ENCODE measurements at places on chromosomes 11 and 22.

GRCh38 chr11:69156235-69156639, 502 bp downstream of the SMIM38 start:
- no peak for DNase-seq

- DNase-seq: no peak
These were observed 188.8 kb downstream of the SNX19 start for GRCh38 chr11:130727157-130728119.

DNA sequence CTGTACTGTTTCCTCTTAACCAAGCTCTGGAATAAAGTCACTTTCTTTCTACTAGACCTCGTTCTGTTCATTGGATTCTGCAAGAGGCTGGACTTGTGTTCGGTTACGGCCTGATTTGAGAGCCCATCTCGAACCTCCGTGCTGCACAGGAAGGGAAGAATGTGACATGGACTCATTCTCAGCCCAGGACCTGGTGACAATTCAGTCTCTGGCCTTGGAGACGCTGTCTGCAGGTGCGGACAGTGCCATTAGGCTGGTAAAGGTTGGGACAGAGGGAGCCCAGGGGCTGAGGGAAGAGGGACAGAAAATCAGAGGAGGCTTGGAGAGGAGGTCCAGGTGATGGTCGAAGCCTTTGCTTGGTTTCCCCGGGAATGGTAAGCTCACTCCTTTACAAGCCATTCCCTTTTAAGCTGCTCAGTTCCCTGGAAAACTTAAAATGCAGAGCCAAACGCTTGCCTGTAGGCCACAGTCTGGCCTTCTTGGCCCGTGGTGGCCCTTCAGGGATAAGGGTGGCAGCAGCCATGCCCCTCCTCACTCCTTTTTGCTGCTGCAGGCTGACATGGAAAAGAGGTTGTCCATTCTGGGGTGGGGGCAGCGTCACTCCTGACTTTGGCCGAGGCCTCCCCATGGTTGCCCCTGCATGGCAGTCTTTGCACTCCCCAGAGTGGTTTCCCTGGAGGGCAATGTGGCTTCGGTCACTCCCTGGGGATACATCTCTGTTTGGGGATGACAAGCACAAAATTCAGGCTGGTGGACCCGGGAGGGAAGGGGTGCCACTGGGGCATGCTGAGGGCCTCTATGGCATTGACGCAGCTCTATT, 52.3 kb downstream of the SHISAL1 start:
- DNase-seq: no peak

GRCh38 chr11:115550291-115551059, 46.3 kb upstream of the CADM1 start:
- no peak for DNase-seq

GRCh38 chr11:112355726-112356125, 95.1 kb upstream of the PLET1 start:
- no peak for DNase-seq

GRCh38 chr11:119089319-119089718, 4.6 kb downstream of the HMBS start:
- no peak for DNase-seq

DNA sequence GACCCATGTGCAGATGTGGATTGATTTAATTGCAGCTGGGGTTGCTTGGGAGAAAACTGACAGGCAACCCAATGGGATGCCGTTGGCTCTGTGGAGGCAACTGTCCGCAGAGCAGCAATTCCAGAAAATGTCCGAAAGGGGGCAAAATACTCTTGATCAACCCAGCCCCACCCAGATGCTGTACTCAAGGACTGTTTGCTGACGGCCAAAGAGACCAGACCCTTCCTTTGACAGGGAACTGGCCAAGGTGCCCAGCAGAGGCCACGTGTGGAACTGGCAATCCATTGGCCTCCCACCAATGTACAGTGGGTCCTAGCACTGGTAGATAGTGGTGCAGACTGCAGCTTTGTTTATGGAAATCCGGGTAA, 29.7 kb upstream of the KCNA4 start:
- no peak for DNase-seq

DNA sequence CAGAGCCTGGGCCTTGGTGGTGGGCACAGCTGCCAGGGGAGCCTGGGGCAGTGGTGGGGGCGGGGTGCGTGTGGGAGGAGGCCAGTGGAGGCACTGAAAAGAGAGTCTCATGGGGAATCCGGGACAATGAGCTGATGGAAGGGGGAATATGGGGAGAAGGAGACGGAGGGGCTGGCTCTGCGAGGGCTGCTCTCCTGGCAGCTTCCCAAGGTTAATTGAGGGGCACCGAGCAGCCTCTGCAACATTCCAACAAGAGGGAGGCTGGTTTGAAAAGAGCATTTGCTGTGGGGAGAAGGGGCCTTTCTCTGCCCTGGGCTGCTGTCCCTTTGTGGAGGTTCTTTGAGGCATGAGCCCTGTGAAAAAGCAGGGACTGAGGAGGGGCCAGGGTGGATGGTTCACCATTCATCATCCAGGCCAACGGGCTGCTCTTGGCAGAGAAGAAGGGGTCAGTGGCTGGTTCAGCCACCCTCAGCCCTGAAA, 9.4 kb upstream of the IGSF9B start:
- no peak for DNase-seq

- no peak for DNase-seq
These were observed 30.6 kb downstream of the PRDM11 start for GRCh38 chr11:45176996-45177395.

- no peak for DNase-seq
These were observed 30.7 kb downstream of the PRR5L start for GRCh38 chr11:36326524-36327419.

GRCh38 chr22:20566420-20567260, 59.2 kb downstream of the MED15 start:
- DNase-seq: no peak

GRCh38 chr11:12106501-12106900, 3.9 kb upstream of the MICAL2 start:
- no peak for DNase-seq

DNA sequence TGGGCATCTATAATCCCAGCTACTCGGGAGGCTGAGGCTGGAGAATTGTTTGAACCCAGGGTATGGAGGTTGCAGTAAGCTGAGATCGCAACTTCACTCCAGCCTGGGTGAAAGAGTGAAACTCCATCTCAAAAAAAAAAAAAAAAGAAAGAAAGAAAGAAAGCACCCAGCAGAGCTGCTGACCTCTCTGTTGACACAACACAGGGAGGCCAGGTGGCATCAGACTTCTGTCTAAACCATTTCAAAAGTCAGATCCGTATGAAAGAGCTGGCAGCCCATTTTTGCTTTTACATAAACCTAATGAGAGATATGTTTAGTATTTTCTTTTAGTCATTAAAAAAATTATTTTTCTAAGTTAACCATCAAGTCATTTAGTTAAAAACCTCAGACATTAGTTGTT, 64.4 kb upstream of the RRM1 start:
- DNase-seq: no peak

GRCh38 chr11:18748766-18749365, 22.9 kb upstream of the IGSF22 start:
- DNase-seq: no peak

DNA sequence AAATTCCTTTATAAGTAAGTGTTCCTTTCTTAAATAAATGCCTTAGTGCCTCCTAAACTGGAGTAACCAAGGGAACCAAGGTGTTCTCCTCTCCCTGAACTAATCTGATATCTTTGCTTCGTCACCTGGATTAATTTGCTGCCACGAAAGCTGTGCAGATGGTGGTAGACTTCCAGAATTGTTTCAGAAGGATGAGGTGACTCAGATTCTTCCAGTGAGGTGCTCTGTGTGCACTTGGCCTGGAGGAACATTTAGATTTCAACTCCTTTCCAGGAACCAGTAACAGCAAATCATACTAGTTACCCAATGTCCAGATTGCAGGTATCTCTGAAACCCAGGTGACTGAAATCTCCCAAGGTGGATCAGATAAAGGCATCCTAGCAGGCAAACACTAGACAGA, 181.9 kb downstream of the FAT3 start:
- no peak for DNase-seq

- no peak for DNase-seq
These were observed 21.8 kb upstream of the LRRC10B start for GRCh38 chr11:61486779-61487178.

- DNase-seq: no peak
These were observed 7.7 kb downstream of the KCNQ1 start for GRCh38 chr11:2452321-2453012.

DNA sequence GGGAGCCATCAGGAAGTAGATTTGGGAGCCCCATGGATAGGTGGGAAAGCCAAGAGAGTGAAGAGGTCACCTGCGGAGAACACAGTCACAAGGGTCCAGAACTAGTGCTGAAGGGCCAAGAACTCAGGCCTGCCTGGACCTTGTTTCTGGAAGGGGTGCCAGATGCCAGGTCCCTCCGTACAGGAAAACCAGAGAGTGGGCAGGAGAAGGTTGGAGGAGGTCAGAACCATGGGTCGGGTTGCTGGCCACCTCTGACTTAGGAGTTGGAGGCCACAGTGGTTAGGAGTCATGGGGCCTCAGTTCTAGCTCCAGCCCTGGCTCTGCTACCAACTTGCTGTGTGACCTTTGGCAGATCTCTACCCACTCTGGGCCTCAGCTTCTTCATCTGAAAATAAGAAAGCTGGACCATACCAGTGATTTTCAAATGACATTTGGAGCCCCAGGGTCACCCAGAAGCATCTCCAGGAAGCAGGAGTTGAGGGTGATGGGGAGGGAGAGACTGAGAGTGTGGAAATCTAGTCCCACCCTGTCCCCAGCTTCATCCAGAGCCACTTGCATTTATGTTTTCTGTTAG, 20.8 kb upstream of the TUB start:
- DNase-seq: no peak

- no peak for DNase-seq
These were observed 412.1 kb downstream of the METTL15 start for GRCh38 chr11:28520291-28520690.

DNA sequence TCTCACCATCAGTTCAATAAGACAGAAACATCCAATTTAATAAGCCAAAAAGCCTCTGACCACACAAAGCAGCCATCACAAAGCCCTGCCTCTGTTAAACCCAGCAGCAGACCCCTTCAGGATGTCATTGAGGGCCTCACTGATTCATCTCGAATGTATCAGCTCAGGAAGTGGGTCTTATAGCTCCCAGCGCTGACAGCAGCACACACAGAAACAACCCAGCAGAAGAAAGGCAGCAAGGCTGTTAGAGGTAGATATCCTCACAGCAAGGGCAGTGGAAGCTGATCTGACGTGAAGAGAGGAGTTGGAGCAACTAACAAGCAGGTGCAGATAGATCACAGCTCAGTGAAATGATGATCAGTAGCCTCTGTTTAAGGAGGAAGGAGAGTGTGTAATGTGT, 86.2 kb upstream of the NCAM1 start:
- DNase-seq: no peak

DNA sequence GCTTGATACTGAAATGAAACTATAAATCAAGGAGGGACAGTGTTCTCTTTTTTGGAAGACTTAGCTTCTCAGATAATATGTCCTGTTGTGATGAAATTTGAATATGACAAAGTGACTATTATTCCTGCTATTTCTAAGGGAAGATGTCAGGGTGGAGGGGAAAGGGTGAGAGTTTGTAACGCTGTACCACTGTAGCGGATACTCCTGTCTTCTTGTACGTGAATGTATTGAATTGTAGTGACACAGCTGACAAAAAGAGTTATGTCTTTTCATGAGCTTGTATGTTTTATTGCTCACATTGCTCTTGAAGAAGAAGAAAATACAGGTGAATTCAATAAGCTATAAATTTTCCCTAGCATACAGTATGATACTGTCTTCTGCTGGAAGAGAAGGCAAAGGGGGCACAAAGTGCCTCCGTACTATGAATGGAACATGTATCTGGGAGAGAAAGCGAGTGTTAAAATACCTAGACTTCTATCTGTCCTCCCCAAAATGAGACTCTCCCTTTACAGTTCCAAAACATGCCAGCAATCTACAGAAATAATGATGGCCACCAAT, 538.5 kb upstream of the LRRC4C start:
- no peak for DNase-seq

GRCh38 chr11:127643268-127644058, 642.9 kb upstream of the KIRREL3 start:
- no peak for DNase-seq

- DNase-seq: no peak
These were observed 1.7 kb upstream of the DCHS1 start for GRCh38 chr11:6657346-6657745.

- DNase-seq: no peak
These were observed 82.6 kb downstream of the BARX2 start for GRCh38 chr11:129458278-129458677.

GRCh38 chr11:74941492-74941891, 7.4 kb downstream of the XRRA1 start:
- no peak for DNase-seq

- DNase-seq: no peak
These were observed 22.7 kb downstream of the IFT27 start for GRCh38 chr22:36753120-36753802.

DNA sequence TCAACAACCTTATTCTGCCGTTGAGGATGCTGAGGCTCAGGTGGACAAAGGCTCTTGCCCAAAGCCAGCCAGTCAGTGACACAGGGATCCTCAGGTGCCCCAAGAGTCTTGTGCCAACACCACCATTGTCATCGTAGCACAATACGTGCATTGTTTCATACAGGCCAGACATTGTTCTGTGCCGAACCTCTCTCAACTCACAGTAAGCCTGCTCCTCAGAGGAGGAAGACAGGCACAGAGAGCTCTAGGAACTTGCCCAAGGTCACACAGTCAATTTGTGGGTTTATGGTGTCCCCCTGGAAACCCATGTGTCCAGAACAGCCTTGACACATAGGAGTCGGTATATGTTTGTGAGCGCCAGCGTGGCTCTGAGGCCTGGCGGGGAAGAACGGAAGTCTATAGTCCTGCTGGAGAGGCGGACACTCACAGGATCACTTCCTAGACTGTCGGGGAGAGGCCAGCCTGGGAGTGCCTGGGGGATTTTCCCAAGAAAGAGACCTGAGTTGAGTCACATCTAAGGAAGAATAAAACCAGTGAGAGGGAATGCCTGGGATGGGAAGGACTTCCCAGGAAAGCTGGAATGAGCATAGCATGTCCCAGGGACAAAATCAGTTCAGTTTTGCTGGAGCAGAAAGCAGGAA, 20.2 kb downstream of the LIF start:
- no peak for DNase-seq

- DNase-seq: no peak
These were observed 74.8 kb downstream of the SIK2 start for GRCh38 chr11:111676878-111677585.

GRCh38 chr11:45651156-45651555, 14.3 kb downstream of the CHST1 start:
- DNase-seq: no peak

DNA sequence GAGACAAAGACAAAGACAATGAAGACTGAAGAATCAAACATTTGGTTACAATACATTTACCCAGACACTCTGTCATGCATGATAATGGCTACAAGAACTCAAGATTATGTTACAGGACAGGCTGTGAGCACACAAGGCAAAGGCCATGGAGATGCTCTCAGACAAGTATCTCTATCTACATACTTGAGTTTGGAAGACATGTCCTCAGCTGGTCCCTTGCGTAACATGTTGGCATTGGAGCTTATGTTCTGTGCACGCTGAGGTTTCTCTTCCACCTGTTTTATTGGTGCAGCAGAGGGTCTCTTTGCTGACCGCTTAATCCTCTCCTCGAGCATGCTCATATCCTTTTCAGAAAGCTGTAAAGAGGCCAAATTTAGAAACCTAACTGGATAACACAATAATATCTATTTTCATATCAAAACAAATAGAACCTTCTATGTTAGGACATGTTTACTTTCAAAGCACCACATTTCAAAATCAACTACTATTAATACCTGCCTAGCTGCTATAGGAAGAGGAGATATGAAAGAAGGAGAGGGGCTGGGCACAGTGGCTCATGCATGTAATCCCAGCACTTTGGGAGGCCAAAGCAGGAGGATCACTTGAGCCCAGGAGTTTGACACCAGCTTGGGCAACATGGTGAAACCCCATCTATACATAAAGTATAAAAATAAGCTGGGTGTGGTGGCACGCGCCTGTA, 41.6 kb downstream of the F2 start:
- DNase-seq: no peak

GRCh38 chr22:44671742-44672141, 30.3 kb upstream of the PRR5 start:
- no peak for DNase-seq
